Stimulated activated CD4-positive, alpha-beta T cell treated with anti-CD3 and anti-CD28 coated beads, Interleukin-1b, Interleukin-23, amount 100 ng/mL, for 48 hours (primary cell): ENCODE measurements at places on chromosomes 16 and 17.

GRCh38 chr17:19303367-19303776 is 59.2 kb downstream of the B9D1 start:
- no peak for DNase-seq

DNA sequence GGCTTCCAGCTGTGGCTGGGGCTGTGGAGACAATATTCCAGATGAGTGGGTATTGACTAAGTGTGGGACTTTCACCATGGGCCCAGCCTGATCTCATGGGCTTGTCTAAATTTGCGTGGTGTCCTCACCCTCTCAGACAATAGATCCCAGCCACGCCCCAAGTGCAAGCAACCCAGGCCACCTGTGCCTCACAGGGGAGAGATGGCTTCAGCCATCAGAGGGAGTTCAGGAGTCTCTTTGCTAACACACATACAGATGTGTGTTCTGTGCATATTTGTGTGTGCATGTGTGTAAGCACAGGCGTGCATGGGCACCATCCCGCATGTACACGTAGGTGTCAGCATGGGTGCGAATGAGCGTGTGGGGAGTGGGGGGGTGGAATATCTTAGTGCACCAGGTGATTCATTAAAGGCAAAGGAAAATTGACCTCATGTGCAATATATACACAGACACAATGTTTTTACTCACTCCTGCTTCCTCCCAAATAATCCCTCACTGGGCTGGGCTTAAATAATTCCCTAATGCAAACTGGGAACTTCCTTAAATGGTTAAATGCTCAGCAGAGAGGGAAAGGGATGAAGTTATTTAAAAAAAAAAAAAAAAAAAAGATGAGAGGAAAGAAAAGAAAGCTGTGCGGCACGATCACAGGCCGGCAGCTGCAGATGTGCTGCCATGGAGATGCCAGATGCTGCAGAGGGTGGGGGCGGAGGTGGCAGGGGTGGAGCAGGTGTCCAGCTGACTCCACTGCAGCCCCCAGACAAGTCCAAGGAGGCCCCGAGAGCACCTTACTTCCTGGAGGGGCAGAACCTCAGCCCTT is 24.0 kb upstream of the CDC42EP4 start:
- no peak for DNase-seq

DNA sequence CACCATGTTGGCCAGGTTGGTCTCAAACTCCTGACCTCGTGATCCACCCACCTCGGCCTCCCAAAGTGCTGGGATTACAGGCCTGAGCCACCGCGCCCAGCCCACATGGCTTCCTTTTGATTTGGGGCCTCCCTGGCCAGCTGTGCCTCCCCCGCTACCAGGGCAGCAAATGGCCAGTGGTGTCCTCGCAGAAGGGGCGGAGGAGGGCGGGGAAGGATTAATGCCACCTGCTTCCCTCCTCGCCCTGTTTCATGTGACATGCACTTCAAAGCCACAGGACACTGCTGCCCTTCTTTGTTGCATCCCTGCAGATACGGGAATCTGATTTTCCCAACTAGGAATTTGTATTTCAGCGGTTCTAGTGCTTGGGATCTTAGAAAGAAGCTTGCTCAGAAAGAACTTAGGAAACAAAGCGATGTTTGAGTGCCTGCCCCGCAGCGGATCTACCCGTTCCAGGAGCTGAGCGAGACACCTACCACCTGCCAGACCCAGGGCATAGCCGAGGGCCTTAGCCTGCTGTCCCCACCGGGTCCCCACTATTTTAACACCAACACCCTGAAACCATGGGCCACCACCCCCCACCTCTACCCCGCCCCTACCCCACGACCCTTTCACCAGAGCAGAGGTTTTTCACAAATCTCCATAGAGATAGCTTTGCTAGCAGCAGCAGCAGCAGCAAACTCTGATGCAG is 37.7 kb upstream of the CCDC182 start:
- no peak for DNase-seq

DNA sequence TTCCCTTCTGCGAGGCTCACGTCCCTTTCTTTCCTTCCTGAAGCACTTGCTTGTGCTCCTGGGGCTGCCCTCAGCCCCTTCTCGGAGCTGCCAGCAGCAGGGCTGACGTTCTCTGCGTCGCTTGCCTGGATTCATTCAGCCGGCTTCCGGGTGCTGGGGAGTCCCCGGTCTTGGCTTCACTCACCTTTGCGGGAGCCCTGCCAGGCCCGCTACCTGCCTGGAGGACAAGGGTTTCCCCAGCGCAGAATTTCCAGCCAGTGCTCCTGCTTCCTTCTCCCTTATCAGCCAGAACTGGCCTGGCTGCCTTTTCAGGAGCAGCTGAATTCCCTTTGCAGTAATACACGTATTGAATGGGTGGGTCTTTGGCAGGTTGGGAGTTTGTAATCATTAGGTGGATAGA is 22.1 kb upstream of the IL17C start:
- no peak for DNase-seq

DNA sequence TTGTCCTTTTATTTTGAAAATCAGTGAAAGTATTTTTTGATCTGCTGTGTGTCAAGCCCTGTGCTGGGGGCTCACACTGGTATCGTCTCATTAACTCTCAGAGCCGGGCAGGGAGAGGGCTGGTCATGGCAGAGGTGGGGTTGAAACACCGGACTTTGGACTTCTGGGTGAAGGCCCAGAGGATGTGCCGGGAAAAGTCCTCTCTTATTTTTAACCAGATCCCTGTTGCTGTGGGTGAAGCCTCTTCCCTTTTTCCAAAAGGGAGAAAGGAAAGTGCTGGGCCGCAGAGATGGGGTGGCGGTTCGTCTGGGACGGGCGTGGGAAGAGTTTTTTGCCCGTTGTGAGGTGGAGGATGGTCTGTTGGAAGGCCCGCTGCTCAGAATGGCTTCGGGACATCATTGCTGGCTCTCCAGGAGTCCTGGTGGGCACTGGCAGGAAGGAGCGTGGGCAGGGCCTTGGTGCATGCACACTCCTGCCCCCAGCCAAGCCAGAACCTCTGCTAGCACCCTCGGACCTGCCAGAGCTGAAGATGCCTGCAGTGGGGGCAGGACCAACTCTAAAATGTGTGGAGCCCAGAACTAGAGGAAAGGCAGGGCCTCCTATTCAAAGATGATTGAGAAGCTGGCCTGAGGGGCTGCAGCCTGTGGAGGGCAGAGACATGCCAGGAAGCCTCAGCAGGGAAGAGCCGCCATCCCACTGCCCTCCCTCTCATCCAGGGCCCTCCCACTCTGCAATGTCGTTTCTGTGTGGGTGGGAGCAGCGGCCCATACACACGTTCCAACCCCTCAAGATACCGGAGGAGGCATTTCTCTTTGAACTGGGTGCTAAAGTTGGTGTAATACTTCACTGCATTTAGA is 213.2 kb downstream of the CCDC182 start:
- DNase-seq, result no peak

DNA sequence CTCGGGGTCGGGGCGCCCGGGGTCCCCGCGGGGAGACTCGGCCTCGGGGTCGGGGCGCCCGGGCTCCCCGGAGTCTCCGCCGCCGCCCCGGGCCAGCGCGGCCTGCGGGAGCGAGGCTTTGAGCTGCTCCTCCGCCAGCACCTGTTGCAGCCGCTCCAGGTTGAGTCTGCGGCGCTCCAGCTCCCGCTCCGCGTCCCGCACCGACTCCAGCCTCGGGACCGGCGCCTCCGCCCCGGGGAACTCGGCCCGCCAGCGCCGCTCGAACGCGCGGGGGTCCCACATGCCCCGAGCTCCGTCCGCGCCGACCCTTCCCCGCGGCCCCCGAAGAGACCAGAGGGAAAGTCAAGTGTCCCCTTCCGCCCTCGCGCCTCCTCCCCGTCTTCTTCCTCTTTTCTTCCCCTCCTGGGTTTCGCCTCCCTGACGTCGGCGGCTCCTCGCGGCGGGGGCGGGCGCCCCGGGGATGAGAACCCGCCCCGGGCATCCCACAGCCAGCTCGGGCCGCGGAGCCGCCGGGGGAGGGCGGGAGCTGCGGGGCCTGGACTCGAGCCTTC is 40.8 kb upstream of the BHLHA9 start:
- DNase-seq, result peak; percentile 17

- DNase-seq, result no peak
Observed at GRCh38 chr17:72117535-72118334, 3.1 kb upstream of the SOX9 start.

DNA sequence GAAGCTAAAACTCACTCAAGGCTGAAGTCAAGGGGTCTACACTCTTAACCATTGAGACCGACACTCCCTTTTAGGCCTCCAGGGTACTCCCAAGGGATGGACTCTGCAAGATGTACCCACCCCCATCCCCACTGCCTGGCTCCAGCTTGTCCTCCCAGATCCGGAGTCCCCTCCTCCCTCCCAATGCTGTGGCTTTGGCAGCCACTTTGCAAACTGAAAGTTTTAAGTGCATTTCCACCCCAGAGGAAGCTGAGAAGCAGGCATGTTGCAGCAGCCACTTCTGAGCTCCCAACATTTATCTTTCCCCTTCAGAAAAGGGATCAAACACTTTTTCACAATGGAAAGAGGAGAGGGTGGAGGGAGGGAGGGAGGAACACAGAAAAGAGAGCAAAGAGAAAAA is 115.2 kb downstream of the COPRS start:
- no peak for DNase-seq

- DNase-seq, result no peak
Observed at GRCh38 chr17:17022456-17022855, 19.8 kb upstream of the MPRIP start.

DNA sequence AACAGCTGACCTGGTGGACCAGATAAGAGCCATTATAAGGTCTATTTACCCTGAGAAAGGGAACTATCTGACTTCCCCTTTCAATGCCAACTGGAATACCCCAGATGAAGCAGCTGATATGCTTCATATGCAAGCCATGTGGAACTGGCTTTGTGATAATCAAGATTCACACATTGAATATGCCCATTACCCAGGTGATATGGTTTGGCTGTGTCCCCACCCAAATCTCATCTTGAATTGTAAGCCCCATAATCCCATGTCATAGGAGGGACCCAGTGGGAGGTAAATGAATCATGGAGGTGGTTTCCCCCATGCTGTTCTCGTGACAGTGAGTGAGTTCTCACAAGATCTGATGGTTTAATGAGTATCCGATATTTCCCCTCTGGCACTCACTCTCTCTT is 42.1 kb downstream of the IKZF3 start:
- DNase-seq, result peak; percentile 39

DNA sequence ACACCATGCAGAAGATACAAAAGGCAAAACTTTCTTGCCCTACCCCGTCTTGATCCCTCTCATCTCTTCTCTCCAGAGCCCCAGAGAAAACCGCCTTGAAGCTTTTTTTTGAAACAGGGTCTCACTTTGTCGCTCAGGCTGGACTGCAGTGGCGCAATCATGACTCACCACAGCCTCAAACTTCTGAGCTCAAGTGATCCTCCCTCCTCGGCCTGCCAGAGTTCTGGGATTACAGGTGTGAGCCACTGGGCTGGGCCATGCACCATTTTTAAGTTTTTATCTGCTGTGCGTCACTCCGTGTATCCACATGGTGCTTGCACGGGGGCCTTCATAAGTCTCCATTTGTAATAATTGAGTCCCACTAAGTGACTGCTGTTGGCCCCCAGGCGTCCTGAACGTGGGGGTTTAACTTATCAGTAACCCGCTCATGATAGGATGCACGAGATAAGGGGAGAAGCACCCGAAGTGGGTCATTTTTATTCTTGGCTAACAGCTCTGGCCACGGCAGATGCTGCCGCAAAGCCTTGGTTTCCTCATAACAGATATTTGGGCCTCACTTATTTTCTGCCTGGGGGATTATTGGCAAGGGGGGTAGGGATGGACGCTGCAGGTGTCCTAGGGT is 8.6 kb downstream of the DNAH17 start:
- no peak for DNase-seq

DNA sequence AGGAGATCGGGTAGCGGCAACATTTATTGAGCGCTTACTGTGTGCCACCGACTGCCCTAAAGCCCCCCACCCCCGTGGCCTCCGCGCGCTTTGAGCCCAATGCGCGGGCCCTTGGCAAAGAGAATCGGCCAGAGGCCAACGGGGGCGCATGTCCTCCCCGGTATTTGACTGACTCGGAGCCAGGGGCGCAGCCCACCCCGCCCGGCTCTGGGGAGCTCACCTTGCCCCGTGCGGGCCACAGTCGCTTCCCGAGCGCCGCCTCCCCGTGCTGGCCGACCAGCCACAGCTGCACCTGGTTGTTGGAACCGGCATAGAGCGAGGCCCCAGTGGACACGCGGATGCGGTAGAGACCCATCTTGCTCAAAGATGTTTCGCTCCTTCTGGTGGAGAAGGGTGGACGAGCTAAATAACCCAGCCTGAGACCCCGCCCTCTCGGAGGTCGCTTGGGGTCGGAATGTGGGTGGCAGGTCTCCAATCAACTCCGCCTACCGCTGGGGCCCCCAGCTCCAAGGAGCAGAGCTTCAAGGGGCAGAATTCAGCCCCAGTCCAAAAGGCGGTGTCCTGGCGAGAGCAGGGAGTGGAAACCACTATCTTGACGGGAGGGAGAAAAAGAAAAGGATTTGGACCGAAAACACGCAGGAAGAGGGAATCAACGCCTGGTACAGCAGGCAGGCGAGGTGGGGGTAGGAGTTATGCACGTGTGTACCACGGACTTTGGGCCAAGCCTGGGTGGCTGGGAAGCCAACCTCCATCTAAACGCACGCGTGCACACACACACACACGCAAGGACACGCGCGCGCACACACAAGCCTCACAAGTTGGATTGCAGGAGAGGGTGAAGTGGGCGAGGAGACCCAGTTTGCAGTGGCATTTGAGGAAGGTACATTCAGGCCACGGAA is at the start of gene ALOX15:
Gene ALOX15, minus strand, starts transcription at position 382 of the 899 bp plus-strand sequence. Its CDS starts 27 bp downstream, at position 355.
- no peak for DNase-seq

DNA sequence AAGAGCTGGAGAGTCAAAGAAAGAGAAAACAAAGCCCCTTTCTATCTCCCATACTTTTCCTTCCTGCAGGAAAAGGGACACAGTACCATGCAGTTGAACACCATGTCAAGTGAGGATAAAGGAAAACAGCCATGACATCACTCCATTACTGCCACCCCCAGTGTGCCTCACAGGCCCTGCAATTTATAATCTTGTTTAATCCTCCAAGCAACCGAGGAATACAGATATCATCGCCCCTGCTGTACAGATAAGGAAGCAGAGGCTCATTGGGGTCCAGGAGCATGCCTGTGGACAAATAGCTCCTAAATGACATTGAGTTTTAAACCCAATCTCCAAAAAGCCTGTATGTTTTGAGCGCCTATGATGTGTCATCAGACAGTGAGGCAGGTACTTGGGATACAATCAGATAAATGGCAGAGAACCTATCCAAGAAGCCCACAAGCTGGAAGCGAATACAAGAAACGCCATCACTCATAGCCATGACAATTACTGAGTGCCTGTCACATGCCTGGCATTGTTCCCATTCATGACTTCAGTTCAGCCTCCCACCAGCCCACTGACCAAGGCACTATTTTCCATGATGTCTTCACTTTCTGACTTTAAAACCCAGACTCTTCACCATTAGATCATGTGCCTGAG is 45.5 kb downstream of the CPPED1 start:
- no peak for DNase-seq

GRCh38 chr17:49820773-49821172 is 27.1 kb downstream of the TAC4 start:
- no peak for DNase-seq

GRCh38 chr17:5033352-5034015 is 1.7 kb downstream of the SLC52A1 start:
- no peak for DNase-seq

GRCh38 chr17:49456183-49456965 is 38.7 kb upstream of the NGFR start:
- DNase-seq, result no peak
